ENCODE measurements at places on chromosomes 11 and 22.

DNA sequence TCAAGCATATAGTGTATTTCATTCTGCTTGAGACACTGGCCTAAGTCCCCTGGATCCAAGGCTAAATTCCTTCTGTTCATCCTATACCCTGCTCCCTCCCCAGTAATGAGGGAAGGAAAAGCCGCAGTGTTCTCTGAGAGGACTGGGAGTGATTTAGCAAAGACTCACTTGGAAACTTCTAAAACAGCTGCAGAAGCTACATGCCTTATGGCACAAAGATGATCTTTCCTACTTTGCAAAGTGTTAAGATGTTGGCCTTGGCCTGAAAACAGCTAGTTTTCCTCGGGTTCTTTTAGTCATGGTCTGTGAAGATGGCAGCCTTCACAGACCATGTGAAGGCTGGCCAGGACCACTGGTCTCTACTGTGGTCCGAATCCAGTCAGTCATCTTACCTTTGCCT is 65.7 kb downstream of the ABTB2 start:
- no peak for DNase-seq

GRCh38 chr22:43783777-43784176 is 28.3 kb downstream of the EFCAB6 start:
- DNase-seq: no peak

DNA sequence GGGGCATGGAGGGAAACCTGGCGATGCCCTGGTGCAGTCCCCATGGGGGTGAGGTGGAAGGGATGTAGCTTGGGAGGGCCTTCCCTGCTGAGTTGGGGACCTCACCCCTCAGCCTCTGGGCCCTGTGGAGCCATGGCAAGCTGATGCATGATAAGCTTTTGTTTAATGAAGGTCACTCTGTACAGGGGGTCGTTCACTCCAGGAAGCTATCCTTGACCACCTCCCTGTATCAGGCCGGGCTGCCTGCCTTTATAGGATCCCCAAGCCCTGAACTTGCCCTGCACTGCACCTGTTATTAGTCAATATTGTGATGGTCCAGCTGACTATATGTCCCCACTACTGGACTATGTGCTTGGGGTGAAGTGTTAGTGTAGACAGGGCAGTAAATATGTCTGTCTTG is 49.7 kb upstream of the MYEOV start:
- DNase-seq: no peak

DNA sequence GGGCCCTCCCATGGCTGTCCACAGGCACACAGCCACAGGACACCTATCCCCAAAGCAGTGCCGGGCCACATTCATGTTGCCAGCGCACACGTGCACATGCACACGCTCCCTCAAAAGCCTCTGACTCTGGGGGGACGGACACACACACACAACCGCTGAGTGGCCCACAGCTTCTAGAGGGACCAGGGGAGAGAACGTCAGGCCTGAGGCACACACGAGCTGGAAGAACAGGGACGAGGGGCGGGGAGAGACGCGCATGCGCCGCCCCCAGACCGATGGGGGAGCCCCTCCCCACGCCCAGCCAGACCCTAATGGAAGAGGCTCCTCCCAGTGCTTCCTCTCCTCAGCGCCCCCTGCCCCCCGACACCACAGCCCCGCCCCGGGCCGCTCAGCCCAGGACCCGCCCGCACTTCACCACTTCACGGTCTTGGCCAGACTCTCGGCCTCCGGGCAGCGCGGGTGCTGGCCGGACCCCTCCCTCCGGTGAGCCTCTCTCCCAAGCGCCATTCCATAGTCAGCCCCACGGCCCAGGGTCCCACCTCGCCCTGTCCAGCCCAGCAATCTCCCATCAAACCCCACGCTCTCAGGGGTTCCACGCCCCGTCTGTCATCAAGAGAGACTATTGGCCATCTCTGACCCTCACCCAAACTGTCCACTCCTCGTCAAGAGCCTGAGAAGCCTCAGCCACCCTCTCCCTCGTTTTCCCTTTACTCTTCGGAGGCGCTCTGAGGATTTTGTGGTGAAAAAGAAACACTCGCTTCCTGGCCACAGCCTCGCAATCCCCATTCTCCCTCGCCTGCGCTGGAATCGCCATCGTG is 11.7 kb downstream of the NRXN2 start:
- DNase-seq: no peak

DNA sequence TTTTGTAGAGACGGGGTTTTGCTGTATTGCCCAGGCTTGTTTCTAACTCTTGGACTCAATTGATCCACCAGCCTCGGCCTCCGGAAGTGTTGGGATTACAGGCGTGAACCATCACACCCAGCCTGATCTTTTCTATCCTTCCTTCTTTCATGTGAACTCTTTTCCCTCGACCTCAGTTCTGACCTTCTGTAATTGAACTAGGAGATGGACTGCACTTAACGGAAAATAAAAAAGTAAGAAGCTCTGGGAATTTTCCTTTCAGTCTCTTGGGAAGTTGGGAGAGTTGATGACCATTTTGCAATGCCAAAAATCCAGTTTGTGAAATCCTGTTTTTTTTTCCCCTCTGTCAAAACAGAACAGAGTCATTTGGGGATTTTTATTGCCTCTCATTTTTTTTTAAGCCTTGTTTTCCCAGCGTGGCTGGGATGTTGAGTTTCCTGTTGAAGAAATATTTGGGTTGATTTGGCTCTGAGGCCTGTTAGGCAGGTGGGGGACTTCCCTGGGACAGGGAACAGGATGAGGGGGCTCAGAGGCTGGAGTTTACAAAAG is 26.9 kb upstream of the CYB5R3 start:
- DNase-seq: no peak

Measured in activated CD8-positive, alpha-beta memory T cell treated with anti-CD3 and anti-CD28 coated beads, Interleukin-2, amount 50 U/mL, for 4 hours (primary cell).